ENCODE measurements at places on chromosomes 11 and 22.

GRCh38 chr22:37725551-37726240 lies 28.8 kb downstream of the TRIOBP start:
- no peak for DNase-seq

- DNase-seq = no peak
Measured at GRCh38 chr11:59097113-59097708, 9.8 kb upstream of the FAM111B start.

DNA sequence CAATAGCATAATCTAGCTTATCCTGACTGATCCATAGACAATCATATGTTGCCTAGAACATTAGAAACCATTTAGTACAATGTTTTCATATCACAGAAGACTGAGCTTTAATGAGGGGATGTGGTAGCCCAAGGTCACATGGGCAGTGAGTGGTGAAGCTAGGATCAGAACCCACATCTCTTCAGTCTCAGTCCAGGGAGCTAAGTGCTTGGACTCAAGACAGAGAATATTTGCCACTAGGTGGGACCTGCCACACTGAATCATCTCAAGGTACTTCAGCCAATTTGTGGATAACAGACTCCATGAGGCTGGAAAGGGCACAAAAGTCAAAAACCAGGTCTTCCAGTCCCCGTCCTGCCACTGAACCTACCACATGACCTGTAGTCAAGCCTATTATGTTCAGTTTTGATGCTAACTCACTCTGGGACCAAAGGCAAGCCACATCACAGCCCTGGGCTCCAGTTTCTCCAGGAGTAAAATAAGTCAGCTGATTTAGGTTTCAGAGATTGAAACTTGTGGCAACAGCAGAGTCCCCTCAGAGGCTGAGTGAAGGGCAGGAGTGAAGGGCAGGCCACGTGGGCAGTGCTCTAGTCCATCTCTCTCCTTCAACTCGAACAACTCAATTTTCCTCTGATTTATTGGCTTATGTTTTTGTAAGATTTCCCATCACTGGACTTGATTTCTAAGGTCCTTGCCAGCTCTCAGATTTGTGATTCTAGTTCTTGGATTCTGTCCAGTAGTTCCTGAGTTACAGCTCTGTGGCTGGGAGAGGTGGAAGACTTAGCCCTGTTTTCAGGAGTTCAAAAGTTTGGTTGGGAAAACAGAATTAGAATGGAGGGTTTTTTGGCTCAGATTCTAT lies 84.6 kb upstream of the PHOX2A start:
- DNase-seq = no peak

DNA sequence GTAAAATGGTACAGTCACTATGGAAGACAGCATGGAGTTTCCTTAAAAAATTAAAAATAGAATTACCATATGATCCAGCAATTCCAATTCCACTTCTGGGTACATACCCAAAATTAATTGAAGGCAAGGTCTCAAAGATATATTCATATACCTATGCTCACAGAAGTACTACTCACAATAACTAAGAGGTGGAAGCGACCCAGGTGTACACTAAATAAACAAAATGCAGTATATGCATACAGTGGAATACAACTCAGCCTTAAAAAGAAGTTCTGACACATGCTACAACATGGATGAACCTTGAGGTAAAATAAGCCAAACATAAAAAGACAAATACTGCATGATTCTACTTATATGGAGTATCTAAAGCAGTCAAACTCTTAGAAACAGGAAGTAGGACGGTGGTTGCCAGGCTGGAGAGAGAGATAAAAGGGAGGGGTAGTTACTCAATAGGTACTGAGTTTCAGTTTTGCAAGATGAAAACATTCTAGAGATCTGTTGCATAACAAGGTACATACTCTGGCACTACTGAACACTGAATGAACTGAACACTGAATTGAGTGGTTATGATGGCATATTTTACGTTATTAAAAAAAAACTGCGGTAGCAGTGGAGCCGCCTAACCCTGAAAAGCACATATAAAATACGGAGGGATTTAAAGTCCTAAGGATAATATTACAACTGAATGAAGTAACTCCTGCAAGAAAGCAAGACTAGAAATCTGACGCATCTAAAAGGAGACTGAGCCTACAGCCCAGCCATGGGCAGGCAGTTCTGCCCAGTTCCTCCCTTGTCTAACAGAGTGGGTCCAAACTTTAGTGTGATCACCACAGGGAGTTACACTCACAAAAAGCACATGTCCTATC lies 12.8 kb downstream of the DGCR2 start:
- no peak for DNase-seq

GRCh38 chr11:114040706-114041211 lies 18.8 kb upstream of the ZBTB16 start:
- no peak for DNase-seq

- DNase-seq = no peak
Measured at GRCh38 chr11:45876401-45876800, 9.1 kb upstream of the MAPK8IP1 start.

DNA sequence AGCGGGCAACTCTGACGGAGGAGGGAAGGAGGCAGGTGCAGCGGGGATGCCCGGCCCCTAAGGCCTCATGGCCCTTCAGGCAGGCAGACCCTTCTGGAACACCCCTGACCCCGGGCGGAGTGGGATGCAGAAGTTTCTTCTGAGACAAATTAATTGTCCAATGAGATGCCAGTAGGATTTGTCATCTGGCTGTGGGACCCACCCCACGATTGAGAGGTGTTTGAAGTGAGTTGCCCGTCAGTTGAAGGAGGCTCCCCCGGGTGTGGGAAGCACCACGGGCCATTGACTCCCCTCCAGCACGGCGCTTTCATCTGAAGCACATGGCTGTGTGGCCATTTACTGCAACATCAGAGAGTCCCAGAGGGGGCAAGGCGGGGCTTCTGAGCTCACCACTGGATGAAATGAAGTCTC lies 527.8 kb downstream of the BRD1 start:
- DNase-seq = no peak

- DNase-seq = no peak
Measured at GRCh38 chr22:30968015-30968923, at the start of gene MORC2. Gene MORC2 (minus strand): TSS chr22:30968774. CDS start chr22:30967889, 885 bp downstream.

DNA sequence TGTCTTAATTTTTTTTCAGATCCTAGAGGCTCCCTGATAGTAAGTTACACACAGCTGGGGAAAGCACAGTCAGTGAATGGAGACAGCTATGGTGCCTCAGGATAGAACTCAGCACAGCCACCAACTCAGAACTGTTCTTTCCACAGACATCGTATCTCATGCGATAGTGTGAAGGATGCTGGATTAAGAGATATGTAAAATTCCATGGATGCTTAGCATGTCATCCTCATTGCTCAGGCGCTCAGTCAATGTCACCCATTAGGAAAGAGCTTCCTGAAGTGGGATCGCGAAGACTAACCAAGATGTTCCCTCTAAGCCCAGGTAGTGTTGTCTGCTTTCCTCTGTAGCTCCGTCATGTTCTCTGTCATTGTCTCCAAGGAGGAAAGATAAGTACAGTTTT lies 1000.4 kb downstream of the OPCML start:
- no peak for DNase-seq

DNA sequence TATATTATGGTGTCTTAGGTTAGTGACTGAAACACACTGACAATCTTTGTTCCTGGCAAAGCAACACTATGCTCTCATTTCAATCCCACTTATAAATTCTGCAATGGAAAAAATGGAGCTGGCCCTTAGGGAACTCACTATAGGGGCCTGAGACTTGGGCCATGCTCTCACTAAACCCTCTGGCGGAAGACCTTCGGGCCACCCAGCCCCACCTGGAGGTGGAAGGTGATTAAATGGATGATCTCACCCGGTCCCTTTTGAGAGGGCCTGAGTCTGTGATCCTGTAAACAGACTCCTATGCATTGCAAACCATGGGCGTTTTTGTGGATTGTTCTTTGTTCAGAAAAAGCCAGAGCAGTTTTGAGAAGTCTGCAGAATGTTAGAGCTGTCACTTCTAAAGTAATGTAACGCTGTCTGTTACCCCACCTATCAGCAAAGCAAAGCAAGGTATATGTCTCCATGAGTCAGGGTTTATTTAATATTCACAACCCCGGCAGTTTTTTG lies 17.0 kb upstream of the CDON start:
- DNase-seq = no peak
